Fibroblast of lung (primary cell): ENCODE measurements at places on chromosomes 6 and 20. TPM values are rescaled to one million over a fixed set of nuclear protein-coding genes. Genes with fewer than 3 reads are reported as not detected.
A peak's percentile ranks its signal among the peaks of the same experiment; 100 is the strongest.

The SLC26A8 gene
- total RNA-seq, result not detected in 2 replicates

DNA sequence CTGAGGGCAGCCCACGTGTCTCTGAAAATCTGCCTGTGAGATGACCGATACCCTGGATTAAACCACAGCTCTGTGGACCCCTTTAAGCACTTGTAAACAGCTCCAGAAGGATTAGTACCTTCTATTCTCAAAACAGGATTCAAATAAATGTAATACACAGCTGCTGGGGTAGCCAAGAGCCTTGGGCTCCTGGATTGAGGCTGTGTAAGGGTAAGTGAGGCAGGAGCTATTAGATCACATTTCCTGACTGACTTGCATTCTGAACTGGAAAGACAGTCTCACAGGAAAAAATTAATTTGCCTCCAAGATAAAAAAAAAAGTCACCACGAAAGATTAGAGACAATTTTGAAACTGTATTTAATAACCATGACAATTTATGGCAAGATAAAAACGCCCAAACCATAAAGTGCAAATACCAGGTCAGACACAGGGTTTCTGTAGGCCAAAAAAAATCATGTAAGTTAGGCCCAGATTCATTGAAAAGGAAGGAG is 78.0 kb downstream of the TRMT11 start:
- no peak for DNase-seq
- no peak overlapping the region for H3K4me3 ChIP-seq
- no peak overlapping the region for H3K27ac ChIP-seq

DNA sequence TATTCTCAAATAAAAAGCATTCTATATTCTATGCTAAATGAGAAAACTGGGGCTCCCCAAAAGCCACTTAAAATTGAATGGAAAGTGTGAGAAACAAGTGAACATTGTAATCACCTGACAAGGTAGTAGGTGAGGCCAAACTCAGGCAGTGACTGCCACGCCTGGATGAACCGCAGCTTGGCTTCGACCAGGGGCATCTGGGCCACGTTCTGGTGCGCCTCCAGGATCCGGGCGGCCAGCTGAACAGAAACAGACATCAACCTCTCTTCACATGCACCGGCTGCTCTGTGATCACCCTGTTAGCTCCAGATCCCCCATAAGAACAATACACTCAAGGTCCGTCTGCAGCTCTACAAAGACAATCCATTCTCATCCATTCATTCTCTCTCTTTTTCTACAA is 30.1 kb upstream of the LRRN4 start:
- H3K4me3 ChIP-seq, result no peak overlapping the region
- no peaks in the 10 kb centered on the region for H3K4me1 ChIP-seq
- no peak overlapping the region for H3K27ac ChIP-seq
- no peaks in the 10 kb centered on the region for H3K27me3 ChIP-seq
- no peak for DNase-seq

DNA sequence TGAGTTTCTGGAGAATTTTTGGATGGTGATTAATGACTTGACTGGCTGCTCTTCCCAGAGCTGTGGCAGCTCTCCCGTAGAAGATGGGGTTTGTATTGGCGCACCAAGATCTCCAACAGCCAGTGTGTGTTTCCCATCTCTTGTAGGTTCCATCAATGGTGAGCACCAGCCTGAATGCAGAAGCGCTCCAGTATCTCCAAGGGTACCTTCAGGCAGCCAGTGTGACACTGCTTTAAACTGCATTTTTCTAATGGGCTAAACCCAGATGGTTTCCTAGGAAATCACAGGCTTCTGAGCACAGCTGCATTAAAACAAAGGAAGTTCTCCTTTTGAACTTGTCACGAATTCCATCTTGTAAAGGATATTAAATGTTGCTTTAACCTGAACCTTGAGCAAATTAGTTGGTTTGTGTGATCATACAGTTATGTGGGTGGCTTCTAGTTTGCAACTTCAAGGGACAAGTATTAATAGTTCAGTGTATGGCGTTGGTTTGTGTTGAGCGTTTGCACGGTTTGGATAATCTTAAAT is 50.2 kb downstream of the CSE1L start:
- no peaks in the 10 kb centered on the region for H3K27me3 ChIP-seq
- H3K27ac ChIP-seq, result no peak overlapping the region
- no peak for DNase-seq
- H3K4me1 ChIP-seq, result no peaks in the 10 kb centered on the region

GRCh38 chr6:167993831-167994230 is 3.6 kb upstream of the KIF25 start:
- H3K27ac ChIP-seq, result no peak overlapping the region
- H3K27me3 ChIP-seq, result no peaks in the 10 kb centered on the region
- no peak overlapping the region for H3K4me3 ChIP-seq
- H3K4me1 ChIP-seq, result no peaks in the 10 kb centered on the region
- no peak for DNase-seq
- no peaks in the 10 kb centered on the region for H3K36me3 ChIP-seq

DNA sequence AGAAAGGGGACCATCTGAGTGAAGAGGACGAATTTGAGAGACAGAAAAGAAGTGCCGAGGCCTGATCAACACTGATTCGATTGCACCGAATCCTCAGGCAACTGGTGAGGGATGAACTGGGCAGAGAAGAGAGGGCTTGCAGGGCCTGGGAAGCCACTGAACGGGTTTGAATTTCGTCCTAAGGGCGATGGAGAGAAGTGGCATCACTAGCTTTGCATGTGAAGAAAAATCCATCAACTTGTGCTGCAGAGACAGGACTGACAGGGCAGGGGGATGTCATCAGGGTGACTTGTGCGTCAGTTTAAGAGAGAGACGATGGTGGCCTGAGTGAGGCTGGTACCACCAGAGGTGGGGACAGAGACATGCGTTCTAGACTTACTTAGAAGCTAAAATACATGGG is 73.7 kb upstream of the SLC22A23 start:
- no peak overlapping the region for H3K4me3 ChIP-seq
- H3K36me3 ChIP-seq, result no peaks in the 10 kb centered on the region
- H3K27me3 ChIP-seq, result no peaks in the 10 kb centered on the region

DNA sequence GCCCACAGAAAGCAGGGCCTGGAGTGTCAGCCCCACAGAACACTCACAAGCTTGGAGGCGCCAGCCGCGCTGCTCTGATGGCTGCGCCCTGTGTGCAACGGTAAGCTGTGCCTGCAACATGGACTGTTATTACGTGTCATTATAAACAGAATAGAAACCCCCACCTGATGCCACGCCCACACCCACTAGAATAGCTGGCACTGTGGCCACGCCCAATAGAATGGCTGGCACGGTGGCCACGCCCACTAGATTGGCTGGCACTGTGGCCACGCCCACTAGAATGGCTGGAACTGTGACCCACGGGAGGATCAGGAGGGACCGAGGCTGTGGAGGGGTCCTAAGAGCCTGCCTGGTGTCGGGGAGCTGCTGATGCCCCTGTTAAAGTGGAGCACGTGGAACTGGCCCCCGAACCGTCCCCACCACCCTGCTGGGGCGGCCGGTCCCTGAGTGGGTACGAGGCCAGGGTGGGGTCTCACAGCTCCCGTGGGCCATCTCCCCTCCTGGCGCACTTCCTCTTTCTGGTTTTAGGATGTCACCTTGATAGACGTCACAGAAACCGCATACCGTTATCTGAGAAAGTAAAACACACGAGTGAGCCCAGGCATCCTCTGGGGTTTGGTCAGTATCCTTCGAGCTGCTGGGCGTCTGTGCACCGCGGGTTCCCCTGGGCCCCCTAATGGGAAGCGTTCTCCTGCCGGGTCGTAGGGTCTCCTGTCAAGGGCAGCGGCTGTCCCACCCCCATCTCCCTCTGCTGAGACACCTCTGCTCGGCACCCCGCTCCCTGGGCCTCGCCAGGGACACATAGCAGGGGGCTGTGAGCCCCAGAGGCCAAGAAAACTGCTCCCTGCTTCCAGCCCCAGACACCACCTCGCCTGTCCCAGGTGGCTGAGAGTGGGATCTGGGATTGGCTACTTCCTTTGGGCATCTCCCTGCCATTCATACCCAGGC is 25.4 kb downstream of the SLC17A9 start:
- DNase-seq, result no peak
- H3K4me3 ChIP-seq, result no peak overlapping the region
- H3K27ac ChIP-seq, result no peak overlapping the region
- no peaks in the 10 kb centered on the region for H3K4me1 ChIP-seq

GRCh38 chr20:19502169-19502568 is 255.9 kb upstream of the RIN2 start:
- no peaks in the 10 kb centered on the region for H3K27me3 ChIP-seq
- DNase-seq, result no peak
- no peaks in the 10 kb centered on the region for H3K4me1 ChIP-seq
- H3K4me3 ChIP-seq, result no peak overlapping the region
- no peak overlapping the region for H3K27ac ChIP-seq
- no peaks in the 10 kb centered on the region for H3K36me3 ChIP-seq

- no peak for DNase-seq
- no peak overlapping the region for H3K4me3 ChIP-seq
- H3K27me3 ChIP-seq, result no peaks in the 10 kb centered on the region
Measured at GRCh38 chr6:43949551-43949991, 177.7 kb downstream of the MRPL14 start.

DNA sequence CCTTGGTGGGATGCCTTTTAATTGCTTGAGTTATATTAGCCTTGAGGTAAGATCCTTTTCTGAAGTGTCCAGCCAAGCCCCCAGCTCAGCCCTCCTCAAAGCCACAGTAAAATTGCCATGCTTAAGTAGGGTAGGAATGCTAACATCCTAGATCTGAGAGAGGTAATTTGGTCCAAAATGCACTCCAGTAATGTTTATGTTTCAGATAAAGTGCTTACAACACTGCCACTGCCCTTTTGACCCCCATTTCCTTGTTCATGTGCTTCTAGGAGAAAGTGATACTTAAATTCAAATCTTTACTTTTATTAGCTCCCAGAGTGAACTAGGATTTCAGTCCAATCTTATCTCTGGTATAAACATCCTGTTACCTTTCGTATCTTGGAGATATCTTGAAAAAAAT is 318.0 kb downstream of the BMP2 start:
- peak; percentile 5 for DNase-seq
- H3K27me3 ChIP-seq, result no peaks in the 10 kb centered on the region
- H3K4me3 ChIP-seq, result no peak overlapping the region
- H3K36me3 ChIP-seq, result no peaks in the 10 kb centered on the region
- no peaks in the 10 kb centered on the region for H3K4me1 ChIP-seq

The SPATA2 gene
- total RNA-seq, result 1.0 and 2.0 TPM in 2 replicates

GRCh38 chr6:169837529-169838250 is 86.3 kb downstream of the ERMARD start:
- no peak overlapping the region for H3K4me3 ChIP-seq
- H3K27ac ChIP-seq, result no peak overlapping the region
- DNase-seq, result no peak
- no peaks in the 10 kb centered on the region for H3K36me3 ChIP-seq

DNA sequence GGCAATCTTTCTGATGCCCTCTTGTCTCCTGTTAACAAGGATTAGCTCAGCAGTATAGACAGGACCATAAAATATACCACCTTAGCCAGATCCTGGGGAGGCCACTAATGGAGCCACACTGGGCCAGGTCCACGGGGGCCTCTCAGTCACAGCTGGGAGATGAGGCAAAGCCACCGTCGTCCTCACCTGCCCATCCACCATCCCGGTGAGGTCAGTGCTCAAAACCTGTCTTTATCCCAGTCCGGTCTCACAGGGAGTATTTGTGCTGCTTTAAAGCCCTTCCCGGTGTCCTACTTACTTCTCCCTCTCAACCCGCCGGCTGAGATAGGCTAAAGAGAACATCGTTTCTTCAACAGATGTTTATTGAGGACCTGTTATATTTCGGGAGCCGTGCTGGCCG is 104.3 kb downstream of the EDN3 start:
- no peak overlapping the region for H3K4me3 ChIP-seq
- no peak overlapping the region for H3K27ac ChIP-seq
- no peaks in the 10 kb centered on the region for H3K4me1 ChIP-seq
- no peaks in the 10 kb centered on the region for H3K36me3 ChIP-seq
- peaks cover 6% of the 10 kb centered on the region for H3K27me3 ChIP-seq
- no peak for DNase-seq

DNA sequence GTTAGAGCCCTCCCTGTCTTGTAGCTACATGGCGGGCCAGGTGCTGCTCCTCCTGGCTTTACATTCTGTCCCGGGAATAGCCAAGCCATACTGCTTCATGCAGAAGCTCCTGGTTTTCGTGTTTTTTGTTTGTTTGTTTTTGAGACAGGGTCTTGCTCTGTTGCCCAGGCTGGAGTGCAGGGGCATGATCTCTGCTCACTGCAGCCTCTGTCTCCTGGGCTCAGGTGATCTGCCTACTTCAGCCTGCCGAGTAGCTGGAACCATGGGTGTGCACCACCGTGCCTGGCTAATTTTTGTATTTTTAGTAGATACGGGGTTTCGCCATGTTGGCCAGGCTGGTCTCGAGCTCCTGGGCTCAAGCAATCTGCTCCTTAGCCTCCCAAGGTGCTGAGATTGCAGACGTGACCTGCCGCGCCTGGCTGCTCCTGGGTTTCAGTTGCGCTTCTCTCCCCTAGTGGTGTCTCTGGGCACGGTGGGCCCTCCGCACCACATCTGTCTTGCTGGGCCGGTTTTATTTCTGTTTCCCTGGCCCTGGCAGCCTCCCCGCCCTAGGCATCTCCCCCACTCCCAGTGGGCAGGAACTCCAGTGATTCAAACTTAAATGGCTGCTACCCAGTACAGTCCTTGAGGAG is 12.9 kb downstream of the CDYL start:
- no peak for DNase-seq
- no peak overlapping the region for H3K27ac ChIP-seq
- H3K4me3 ChIP-seq, result no peak overlapping the region
- no peaks in the 10 kb centered on the region for H3K27me3 ChIP-seq

DNA sequence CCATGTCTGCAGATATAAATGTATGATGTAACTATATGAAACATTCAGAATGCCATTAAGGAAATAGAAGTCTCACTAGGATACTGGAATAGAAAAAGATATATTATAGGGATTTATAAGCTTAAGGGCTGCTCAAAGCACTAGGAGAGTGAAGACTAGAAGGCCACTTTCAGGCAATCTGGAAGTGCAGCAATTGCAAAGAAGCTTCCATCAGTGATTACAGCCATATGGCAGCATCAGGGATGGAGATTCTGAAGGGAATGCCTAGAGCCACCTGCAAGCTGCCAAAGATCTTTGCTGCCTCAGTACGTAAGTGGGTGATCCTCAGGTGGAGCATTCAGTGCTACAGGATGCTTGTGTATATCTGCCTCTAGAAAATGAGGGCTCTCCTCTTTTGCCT is 796.2 kb upstream of the EPHA7 start:
- no peak for DNase-seq
- H3K4me3 ChIP-seq, result no peak overlapping the region
- H3K27ac ChIP-seq, result no peak overlapping the region

- no peak overlapping the region for H3K27ac ChIP-seq
- no peak for DNase-seq
- H3K36me3 ChIP-seq, result no peaks in the 10 kb centered on the region
Measured at GRCh38 chr6:109702791-109703190, 11.7 kb downstream of the FIG4 start.

- H3K4me3 ChIP-seq, result no peak overlapping the region
- H3K4me1 ChIP-seq, result no peaks in the 10 kb centered on the region
- no peak overlapping the region for H3K27ac ChIP-seq
- no peaks in the 10 kb centered on the region for H3K27me3 ChIP-seq
- no peak for DNase-seq
Measured at GRCh38 chr20:36644032-36644705, 1.8 kb downstream of the SLA2 start.

- peak overlapping the region; percentile 60 for H3K4me3 ChIP-seq
- H3K36me3 ChIP-seq, result no peaks in the 10 kb centered on the region
- peak overlapping the region; percentile 98 for H3K27ac ChIP-seq
- DNase-seq, result peak; percentile 98
Measured at GRCh38 chr6:73580247-73581149, 59.7 kb upstream of the EEF1A1 start.

The LINC00237 gene
- total RNA-seq, result not detected in 2 replicates

GRCh38 chr6:124917769-124918168 is 44.5 kb upstream of the RNF217 start:
- no peak for DNase-seq
- no peaks in the 10 kb centered on the region for H3K4me1 ChIP-seq
- H3K27ac ChIP-seq, result no peak overlapping the region
- H3K4me3 ChIP-seq, result no peak overlapping the region
- H3K27me3 ChIP-seq, result no peaks in the 10 kb centered on the region
- no peaks in the 10 kb centered on the region for H3K36me3 ChIP-seq
